ENCODE measurements at places on chromosomes 2 and 18.

DNA sequence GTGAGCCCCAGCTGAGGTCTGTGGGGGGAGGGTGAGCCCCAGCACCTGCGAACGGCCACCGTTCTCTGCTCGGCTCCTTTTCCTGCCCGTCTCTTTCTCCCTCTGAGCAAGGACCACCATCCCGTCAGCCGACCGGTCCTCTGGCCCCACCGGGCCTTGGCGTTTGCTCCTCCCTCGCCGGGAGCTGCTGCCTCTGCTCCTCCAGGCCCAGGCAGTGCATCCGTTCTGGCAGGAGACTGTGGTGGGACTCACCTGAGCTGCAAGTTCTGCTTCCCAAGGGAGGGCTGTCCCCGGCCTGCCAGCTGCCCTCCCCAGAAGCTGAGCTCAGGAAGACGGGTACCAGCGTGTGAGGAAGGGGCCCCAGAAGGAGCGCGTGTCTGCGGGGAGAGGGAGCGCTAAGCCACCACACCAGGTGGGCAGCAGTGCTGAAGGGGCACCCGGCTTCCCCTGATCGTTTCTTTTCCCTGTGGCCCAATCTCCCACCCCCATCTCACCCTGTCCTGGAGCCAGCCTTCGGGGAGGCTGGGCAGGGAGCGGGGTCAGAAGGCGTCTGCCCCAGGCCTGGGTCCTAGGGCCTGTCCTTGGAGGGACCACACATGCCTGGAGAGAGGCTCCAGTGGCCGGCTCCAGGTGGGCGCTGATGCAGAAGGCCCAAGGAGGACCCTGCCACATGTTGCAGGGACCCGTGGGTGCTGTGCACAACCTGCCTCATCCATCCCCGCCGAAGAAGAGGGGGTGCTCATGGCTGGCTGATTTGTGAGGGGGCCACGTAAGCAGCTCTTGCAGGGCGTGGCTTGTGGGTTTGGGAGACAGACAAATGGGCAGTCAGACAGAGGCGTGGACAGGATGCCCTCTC is 2.5 kb upstream of the RTP5 start:
- DNase-seq = no peak

GRCh38 chr2:105576440-105577241 is 168.1 kb upstream of the NCK2 start:
- DNase-seq = no peak

- no peak for DNase-seq
Observed at GRCh38 chr2:61969376-61969775, 63.9 kb downstream of the COMMD1 start.

GRCh38 chr2:80548469-80548868 is 243.9 kb upstream of the LRRTM1 start:
- peak; percentile 17 for DNase-seq

DNA sequence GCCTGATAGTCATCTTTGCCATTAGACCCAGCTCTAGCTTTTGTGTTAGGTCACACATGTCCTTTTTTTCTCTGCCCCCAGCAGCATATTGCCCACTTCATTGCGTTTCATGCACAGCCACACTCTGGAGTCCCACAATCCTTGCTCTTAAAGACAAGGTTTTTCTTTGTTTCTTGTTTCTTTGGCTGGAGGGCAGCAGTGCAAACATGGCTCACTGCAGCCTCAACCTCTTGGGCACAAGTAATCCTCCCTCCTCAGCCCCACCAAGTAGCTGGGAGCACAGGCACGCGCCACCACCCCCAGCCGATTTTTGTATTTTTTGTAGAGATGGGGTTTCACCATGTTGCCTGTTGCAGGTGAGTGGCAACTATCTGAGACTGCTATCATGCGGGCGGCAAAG is 16.9 kb upstream of the PAPOLG start:
- DNase-seq = no peak

DNA sequence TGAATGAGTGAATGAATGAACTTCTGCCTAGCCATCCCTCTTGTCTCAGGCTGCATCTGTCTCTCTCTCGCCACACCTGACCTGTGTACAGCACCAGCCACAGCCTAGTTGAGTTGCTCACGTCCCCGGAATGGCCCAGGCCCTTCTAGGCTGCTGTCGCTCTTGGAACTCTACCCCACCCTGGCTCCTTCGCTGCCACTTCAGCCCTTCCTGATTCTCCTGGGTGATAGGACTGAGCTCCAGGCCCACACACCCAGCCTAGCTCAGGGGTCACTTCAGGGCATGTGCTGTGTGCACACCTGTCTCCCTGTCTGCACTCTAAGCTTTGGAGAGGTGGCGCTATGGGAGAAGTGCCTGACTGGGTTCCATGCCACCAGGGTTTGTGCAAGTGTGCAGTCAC is 236.6 kb downstream of the GLI2 start:
- peak; percentile 18 for DNase-seq

GRCh38 chr2:66030553-66030952 is 404.4 kb upstream of the MEIS1 start:
- no peak for DNase-seq

DNA sequence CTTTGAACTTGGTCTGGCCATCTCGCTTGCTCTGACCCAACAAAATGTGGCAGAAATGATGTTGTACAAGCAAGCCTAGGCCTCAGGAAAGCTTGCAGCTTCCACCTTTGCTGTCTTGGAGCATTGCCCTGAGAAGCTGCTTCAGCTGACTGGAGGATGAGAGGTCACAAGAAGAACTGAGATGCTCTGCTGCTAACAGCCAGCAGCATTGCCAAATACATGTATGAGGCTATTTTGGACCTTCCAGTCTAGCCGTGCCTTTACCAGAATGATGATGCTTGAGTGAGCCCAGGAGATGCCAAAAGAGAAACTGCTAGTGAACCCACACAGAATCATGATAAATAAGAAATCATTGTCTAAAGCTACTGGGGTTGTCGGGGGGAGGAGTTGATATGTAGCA is 13.2 kb upstream of the ITGAV start:
- no peak for DNase-seq

DNA sequence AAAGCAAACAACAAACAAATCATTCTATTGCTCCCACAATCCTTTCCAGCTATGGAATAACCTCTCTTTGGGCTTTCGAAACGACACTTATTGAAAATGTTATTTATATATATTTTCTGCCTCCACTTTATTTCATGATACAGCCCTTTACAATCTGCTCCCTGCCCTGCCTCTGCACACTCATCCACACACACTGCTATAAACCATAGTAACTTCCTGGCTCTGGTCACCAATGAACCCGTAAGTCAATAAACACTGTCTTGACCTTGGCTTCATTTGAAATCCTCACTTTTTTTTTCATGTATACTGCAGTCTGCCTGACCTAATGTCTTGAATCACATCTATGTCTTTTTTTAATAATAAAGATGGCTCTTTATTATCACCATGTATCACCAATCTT is 161.5 kb downstream of the SLC39A10 start:
- DNase-seq = no peak

- DNase-seq = no peak
Observed at GRCh38 chr2:98153481-98153880, 66.5 kb downstream of the VWA3B start.

- DNase-seq = peak; percentile 1
Observed at GRCh38 chr2:110838657-110839384, 106.4 kb downstream of the ACOXL start.

DNA sequence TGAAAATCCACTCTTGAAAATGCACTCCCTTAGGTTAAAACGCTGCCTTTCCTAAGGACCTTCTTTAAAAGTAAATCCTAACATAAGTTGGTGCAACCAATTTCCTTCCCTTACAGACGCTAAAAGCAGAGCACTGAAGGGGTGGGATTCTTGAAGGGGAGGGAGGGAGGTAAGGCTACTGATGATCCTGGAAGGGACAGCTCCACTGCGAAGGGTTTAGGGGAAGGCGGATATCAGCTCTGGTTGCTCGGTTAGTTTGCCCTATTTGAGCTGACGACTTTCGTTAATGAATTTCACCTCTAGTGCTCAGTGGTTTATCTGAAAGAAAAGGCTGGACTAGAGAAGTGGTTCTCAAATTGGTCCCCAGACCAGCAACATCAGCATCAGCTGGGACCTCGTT is 49.7 kb upstream of the SIGLEC15 start:
- no peak for DNase-seq

GRCh38 chr2:217928324-217929181 is 74.2 kb downstream of the TNS1 start:
- DNase-seq = peak; percentile 29
